Sciatic nerve (tissue), 2 donors: ENCODE measurements at places on chromosomes 12 and 14.

- DNase-seq = no peak
Measured at GRCh38 chr14:90753456-90754005, 62.7 kb downstream of the TTC7B start.

- DNase-seq = no peak
Measured at GRCh38 chr14:63186453-63186852, 17.8 kb upstream of the RHOJ start.

GRCh38 chr14:33949411-33949893 lies 1.4 kb downstream of the EGLN3 start:
- DNase-seq = no peak

DNA sequence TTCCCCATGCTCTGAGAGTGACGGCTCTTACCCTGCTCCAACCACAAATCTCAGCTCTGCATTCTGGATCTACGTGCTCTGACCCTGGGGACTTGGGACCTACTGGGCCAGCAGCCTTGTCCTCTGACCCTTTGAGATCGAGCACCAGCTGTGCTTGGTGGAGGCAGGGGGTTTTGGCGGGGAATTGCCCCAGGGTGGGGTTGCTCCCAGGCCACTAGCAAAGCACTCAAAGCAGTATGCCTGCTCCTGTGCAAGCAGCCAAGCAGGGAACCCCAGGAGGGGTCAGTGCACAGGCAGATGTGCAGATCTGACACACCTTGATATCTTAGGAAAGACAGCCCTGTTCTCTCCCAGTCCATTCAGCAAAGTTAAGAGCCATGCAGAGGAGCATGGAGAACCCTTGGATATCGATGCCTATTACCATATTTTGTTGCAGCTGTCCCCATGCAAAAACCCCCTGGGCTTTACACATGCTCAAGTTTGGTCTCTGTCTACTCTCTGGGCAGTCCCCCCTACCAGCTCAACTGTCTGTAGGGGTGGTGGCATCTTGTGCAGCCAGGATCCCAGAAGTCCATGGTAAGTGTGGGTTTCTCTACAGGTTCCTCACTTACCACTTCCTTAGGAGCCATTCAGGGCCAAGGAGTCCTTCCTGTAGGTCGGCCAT lies 319.0 kb downstream of the TMTC2 start:
- DNase-seq = no peak

- no peak for DNase-seq
Measured at GRCh38 chr14:73795974-73796373, 55.7 kb upstream of the PTGR2 start.

DNA sequence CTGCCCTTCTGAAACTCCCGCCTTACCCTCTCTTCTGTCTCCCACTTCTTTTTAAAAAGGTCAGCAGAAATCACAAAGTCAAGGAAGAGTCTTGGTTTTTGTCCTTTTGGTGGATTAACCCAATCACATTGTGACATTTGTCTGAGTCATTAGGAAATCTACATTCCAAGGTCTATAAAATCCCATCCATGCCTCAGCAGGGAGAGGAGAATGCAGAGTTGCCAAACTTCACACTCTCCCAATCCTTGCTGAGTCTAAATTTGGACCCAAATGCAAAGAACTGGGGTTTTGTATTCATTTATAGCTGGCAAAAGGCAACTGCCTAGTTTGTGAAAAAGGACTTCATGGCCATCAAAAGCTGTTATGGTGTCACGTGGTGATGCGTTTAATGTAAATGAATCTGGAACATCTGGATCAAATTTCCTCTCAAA lies 67.9 kb downstream of the TMEM30B start:
- no peak for DNase-seq

- DNase-seq = no peak
Measured at GRCh38 chr12:510071-510825, 50.5 kb downstream of the B4GALNT3 start.

DNA sequence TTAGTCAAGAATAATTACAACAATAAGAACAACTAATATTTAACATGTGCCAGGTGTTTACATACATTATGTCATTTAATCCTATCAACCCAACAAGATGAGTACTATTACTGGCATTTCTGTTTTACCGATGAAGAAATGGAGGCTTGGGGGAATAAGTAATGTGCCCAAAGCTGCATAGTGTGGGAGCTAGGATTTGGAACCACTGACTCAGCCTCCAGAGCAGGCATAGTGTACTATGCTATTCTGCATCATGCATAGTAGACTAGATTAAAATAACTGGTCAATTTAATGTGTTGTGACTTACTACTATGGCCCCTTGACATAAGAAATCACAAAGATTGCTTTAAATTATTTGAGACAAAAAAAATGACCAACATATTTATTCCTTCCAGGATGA lies 9.5 kb downstream of the GPR19 start:
- no peak for DNase-seq

DNA sequence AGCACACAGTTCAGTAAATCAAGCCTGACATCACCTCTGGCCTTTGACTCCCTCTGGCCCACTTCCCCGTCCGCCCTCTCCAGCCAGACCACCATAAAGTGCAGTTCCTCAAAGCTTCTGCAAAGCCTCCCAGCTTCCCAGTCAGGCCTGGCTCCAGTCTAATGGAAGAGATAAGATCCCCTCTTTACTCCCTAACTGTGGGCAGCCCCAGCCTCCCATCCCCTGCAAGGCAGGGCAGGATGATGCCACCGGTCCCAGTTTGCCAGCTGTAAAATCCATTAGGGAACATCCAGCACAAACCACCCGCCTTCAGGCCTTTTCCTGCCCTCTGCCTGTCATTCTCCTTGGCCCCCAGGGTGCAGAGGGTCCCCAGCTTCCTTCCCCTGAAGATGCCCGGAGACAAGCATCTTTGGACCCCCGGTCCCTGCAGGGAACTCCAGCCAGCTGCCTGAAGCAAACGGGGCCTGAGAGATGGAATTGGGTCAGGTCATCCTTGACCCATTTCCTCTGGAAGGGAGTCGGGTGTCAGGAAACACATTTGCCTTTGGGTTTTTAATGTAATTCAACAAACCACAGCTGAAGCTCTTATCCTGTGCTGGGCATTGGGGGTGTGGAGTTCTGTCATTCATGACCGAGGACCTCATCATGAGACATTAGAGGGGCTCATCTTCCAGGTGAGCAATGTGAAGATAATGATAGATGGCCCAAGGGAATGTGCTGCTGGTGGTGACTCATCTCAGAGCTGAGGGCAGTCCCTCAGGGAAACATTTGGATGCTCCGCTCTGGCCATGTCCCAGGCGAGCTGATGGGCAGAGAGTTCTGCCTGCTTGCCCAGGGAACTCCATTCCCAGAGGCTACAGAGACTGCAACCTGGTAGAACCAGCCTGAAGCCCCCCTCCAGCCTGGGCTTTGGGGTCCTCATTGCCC lies 93.8 kb upstream of the CLMN start:
- DNase-seq = no peak

GRCh38 chr12:31658471-31659086 lies 909 bp upstream of the ETFBKMT start:
- no peak for DNase-seq

DNA sequence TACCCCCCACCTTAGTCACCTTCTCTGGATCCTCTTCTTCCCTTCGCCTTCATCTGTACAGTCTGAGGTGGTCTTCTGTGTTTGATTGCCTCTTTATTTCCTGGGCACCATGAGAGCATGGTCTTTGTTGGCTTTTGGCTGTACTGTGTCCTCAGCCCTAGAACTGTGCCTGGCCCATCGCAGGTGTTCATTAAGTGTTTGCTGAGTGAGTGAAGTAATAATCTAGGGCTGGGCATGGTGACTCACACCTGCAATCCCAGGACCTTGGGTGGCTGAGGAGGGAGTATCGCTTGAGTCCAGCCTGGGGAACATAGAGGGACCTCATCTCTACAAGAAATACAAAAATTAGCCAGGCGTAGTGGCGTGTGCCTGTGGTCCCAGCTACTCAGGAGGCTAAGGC lies 13.9 kb downstream of the ALDH2 start:
- no peak for DNase-seq

DNA sequence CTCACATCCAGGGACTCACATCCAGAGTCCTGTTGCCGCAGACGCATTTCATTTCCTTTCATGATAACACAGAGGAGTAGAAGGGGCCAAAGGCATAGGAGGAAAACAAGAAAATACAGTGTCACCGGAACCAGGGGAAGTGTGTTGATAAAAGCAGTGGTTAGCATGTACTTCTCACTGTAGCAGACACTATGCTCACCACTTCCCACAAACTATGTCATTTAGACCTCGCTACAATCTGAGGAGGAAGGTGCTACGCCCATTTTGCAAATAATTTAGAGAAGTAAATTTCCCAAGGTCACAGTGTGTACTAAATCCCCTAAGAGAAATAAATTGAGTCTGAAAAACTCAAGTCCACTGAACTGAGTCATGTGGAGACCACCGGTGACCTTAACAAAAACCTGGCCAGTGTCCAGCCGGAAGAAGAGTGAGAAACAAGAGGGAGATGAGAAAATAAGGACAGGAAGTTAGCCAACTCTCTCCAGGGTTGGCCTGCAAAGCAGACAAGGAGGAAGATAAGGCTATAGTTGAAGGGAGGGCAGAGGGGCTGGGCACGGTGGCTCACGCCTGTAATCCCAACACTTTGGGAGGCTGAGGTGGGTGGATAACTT lies 25.8 kb upstream of the TMCC3 start:
- no peak for DNase-seq

DNA sequence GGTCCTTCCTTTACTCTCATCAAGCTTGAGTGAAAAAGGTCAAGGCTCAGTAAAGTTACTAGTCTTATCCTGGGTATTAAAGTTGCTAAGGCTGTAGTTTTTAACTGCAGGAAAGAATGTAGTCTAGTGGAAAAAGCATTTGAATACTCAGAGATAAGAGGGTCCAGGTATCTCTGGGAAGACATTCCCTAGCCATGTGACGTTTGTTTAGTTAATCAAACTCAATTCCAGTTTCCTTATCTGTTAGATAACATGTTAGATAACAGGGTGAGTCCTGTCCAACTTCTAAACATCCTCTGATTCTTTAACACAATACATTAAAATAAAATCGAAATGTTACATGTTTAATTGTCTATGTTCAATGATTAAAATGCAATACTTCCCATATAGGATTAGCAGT lies 720.7 kb upstream of the LMO3 start:
- no peak for DNase-seq

GRCh38 chr14:69376439-69376838 lies 21.7 kb downstream of the ERH start:
- DNase-seq = no peak

DNA sequence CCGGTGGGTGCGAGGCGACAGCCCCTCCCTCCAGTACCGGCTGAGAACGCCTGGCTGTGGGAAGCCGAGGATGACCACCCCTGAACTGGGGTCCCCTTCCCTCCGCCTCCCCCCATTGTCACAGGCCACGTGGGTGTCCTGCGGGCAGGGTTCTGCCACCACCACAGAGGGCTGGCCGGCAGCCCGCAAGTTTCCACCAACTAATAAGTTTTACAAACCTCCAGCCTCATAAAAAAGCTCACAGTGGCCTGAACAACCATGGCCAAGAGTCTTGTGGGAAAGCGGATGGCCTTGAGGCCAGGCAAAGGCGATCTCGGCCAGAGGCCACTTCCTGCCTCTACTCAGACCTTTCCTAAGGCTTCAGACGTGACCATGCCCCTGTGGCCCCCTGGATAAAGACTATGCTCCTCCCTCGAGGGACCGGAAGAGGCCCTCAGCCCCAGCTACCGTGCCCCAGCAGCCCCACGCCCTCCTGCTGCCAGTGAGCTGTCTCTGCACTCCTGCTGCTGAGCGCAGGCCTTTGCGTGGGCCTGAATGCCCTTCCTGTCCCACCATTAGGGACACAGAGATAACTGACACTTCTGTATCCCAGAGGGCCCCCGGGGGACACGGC lies 46.1 kb upstream of the DLK1 start:
- DNase-seq = no peak

DNA sequence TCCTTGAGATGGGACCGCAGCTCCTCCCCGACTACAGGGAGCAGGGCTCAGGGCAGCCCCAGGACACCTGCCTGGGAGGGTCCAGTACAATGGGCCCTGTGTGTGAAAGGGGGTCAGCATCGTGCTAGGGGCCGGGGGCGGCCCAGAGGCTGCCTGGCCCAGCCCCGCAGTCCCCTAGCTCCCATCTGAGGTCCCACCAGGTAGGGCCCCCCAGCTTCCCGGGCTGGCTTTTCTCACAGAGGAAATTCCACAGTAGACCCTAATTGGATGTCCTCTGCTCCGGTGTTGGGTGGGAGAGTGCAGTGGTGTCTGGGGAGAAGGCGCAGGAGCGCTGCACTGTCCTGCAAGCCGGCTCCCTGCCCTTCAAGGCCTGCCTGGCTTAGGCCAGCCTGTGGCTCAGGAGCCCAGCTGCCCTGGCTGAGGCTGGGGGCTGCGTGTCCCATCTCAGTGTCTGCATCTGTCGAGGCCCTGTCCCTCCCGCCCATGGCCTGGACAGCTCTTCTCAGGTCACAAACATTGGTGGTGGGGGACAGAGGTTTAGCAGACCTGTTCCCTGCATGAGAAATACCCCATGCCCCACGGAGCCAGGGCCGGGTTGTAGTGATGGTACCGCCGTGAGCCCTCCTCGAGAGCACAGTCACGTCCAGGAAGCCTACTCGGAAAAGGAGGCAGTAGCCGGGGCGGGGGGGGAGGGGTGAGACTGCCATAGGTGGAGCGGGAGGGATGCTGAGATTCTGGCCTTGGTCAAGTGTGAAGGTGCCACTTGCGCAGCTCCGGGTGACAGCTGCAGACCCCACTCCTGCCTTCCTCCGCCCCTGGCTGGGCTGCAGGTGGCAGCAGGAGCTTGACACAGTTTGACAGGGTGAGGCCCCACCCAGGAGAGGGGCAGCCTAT lies 11.6 kb downstream of the HIP1R start:
- no peak for DNase-seq
